ENCODE measurements at places on chromosomes 7 and 10. TPM values are rescaled to one million over a fixed set of nuclear protein-coding genes. Genes with fewer than 3 reads are reported as not detected.

The ELFN1 gene
- total RNA-seq, result 1.3 TPM

The ZNF853 gene
- total RNA-seq, result 10.6 TPM

The RAB19 gene
- total RNA-seq, result not detected

The NKX2-3 gene
- not detected for total RNA-seq

The PIP gene
- total RNA-seq, result not detected

The FOXI2 gene
- total RNA-seq, result not detected

The LRRTM3 gene
- total RNA-seq, result 0.05 TPM

The HHEX gene
- 2.9 TPM for total RNA-seq
